CD8-positive, alpha-beta T cell (primary cell): ENCODE measurements at places on chromosomes 2 and 18.

- DNase-seq: no peak
These were observed 181.8 kb downstream of the BCL11A start for GRCh38 chr2:60371681-60372080.

- DNase-seq: no peak
These were observed 1132.1 kb upstream of the ZEB2 start for GRCh38 chr2:145652036-145652435.

DNA sequence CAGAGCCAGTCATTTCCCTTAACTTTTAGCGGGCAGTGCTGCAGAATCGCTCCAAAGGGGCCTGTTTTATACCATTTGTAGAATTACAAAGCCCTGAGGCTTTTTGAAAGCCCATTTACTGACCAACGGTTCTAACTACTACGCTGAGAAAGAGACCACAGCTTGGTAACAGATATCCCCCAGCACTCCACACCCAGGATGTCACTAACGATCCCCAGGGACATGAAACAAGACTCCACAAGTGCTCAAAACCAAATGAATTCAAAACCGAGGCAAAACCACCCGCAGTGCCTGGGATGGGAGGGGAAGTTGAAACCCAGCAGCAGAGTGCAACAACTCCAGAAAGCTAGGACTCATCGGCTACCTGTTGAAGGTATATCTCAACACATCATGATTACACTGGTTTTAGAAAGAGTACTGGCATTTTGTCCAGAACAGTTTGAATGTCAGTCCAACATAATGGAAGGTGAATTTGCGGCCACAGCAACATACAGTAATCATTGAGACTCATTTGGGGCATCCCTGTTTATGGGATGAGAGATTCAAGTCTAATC is 33.6 kb upstream of the LRP2 start:
- DNase-seq: no peak

DNA sequence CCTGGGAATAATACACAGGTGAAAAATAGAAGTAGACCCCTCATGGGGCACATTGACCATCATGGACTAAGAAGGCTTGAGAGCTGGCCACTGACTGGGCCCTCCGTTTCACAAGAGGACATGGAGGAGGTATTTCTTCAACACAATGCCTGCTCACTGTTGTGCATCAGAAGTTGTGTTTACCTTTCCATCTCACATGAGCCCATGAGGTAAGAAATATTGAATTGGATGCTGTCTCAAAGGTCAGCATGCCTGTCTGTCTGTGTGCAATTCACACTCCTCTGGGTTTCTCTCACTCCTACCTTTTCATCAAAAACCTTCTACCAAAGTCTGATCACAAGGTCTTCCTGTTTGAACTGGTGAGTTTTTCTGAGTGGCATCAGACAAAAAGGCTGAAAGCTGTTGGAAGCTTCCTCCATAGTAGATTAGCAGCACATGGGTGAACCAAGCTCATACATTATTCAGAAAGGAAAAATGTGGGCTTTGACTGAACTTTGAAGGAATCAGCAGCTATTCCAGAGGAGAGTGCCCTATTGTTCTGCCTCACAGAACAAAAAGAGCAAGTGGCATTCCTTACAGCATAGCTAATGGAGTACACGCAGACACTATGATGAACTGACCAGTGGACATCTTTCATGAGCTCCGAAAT is 143.2 kb upstream of the RND3 start:
- DNase-seq: no peak

DNA sequence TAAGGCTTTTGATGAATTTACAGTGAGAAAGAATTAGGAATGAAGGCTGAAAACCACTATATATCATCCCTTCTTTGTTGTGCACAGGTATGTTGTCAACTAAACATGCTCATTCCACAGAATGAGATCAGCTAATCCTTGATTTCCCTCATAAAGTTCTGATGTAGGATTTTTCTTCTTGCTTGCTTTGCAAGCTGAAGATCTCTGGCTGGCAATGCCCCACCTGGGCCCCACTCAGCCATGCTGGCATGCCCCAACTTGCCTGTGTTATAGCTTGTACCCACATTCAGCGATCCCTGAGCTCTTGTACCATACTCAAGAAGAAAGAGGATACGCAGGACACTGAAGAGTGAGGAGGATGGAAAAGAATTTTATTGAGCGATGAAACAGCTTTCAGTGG is 18.0 kb upstream of the SERPINB11 start:
- no peak for DNase-seq

DNA sequence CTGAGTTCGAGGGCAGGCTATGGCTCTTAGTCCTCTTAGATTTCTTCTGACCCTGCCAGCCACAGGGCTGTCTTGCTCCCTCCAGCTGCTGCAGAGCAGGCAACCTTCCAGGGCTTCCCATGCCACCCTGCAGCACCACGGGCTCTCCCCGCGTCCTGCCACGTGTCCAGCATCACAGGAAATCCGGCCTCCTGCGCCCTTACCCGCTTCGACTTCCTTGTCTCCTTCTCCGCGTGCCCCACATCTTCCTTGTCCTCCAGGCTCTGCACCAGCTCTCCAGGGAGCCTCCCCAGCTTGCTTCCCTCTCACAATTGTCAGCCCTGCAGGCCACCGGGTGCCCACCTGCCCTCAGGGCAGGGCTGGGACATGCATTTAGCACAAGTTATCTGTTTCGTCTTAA is 253.5 kb downstream of the DCDC2C start:
- DNase-seq: no peak
